ENCODE measurements at places on chromosomes 2 and 18.
A peak's percentile ranks its signal among the peaks of the same experiment; 100 is the strongest.

DNA sequence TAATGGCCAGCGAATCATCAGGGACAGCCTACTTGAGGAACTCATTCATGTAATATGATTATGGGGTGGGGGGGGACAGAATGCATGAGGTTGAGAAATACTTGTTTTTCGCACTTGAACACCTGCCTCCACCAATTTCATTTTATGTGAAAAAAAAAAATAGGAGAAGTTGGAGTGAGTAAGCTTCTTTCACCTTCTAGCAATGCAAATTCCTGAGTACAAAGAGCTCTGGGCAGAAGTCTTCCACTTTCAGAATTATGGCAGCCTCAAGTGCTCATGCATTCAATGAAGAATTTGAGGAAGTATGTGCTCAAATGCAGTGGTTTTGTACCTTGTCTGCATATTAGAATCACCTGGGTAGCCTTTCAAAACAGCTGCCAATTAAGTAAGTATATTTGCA is 40.1 kb upstream of the GPD2 start:
- no peak for DNase-seq

GRCh38 chr2:49616800-49617199 is 462.5 kb upstream of the FSHR start:
- peak; percentile 26 for DNase-seq

GRCh38 chr2:240929364-240930095 is 23.4 kb downstream of the CROCC2 start:
- DNase-seq, result no peak

GRCh38 chr2:113309655-113310387 is 31.1 kb upstream of the PAX8 start:
- DNase-seq, result peak; percentile 18

- DNase-seq, result no peak
These were observed 28.0 kb upstream of the LTBP1 start for GRCh38 chr2:32918774-32919173.

- DNase-seq, result peak; percentile 38
These were observed 59.9 kb downstream of the INPP4A start for GRCh38 chr2:98504381-98505109.

Measured in cardiac fibroblast (primary cell).